ENCODE measurements at places on chromosomes 7 and 10.
A peak's percentile ranks its signal among the peaks of the same experiment; 100 is the strongest.

DNA sequence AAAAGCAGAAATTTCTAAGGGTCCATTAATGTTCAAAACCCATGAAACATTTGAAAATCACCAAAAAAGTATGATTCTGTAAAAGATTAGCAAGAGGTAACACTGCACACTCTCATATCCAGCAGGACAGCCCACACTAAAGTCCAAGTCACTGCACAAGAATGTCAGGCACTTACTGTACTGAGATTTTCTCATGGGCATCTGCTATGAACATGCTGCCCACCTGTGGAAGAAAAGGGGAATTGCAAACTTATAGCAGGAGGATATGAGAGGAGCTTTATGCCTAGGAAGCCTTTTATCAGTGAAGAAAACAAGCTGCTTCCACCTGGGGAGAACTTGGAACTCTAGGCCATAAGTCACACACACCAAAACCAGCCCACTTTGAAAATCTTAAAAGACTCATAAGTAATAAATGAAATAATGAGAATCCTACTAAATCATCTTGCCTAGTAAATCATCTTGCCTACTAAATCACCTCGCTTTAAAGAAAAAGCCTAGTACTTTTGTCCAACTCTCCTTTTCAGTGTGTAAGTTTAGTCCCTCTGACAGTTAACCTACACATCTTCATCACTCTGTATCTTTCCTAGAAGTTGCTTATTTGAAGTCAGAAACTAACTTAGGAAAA is 46.1 kb downstream of the ARMH3 start:
- peak; percentile 91 for DNase-seq

DNA sequence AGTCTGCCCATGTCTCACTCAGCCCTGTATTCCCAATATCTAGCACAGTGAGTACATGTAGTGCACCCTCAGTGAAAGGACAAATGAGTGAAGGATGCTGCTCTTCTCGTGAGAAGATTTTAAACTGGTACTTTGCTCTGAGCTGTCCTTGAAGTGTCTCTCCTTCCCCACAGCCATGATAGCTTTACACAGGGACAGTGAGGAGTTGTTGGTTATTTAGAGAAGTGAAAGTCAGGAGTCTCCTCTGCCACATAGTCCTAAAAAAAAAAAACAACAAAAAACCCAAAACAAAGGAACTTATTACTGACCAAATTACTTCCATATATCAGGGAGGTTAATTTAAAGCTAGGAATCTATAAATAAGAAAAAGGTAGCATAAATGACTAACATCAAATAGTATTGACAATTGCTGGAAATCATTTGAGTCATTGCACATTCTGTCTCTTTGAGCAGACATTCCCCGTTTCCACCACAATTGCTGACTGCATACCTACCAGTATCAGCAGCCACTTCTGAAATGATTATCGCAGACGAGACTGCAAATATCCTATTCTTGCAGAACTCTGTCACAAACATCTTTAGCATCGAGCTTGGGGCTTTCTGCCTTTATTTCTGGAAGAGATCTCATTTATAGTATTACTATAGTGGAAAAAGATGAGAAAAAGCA is 202.1 kb downstream of the PTEN start:
- DNase-seq, result no peak

GRCh38 chr10:7306147-7306546 is 104.7 kb downstream of the SFMBT2 start:
- no peak for DNase-seq

DNA sequence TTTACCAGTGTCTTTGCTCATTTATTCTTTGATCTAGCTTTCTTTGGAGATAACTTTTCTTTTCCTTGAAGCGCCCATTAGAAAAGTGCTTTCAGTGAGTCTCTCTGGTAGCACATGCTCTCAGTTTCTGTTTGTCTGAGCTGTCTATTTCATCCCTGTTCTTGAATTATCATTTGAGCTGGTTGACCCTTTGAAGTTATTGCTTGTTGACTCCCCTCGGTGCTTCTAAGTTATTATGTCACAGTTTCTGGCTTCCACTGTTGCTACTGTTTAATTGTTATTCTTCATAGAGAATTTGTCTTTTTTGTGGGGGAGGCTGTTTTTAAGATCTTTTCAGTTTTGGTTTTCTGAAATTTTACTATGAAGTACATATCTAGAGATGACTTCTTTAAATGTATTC is 11.4 kb upstream of the PRF1 start:
- no peak for DNase-seq

- no peak for DNase-seq
These were observed 517.5 kb upstream of the FOXK1 start for GRCh38 chr7:4164556-4164955.

DNA sequence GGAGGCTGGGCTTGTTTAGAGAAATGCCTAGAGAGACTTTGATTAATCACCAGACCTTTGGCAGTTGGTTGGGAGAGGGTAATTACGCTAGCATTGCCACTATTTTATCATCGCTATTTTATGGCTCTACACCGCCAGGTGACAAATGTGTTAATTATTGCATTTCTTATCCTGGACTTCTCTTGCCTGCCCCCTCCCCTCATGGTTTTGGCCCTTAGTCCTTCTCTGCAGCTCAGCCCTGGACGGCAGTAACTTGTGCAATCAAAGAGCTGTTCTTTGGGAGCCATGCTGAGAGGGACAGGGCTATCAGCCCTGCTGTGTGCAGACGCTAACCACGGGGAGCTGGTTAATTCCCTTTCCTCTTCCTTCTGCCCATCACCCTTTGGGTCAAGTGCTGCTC is 585.0 kb downstream of the AUTS2 start:
- no peak for DNase-seq

GRCh38 chr10:116741391-116742351 is 695 bp downstream of the HSPA12A start:
- DNase-seq, result no peak

- no peak for DNase-seq
These were observed 11.2 kb downstream of the SFTPD start for GRCh38 chr10:79937701-79938151.

DNA sequence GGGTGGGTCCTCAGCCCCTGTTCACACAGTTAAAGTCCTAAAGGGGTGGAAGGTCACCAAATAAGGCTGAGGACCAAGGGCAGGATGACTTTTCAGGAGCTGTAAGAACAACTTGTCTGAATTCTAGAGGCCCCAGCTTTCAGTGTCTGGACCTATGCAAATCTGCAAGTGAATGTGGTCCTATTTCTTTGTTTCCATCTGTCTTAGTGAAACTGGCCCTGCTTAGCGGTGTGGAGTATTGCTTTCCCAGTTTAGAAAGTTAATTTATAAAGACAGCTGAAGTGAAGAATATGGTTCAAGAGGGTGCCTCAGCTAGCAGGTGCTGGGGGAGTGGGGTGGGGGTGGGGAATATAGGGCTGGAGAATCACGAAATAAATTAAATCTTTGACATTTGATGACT is 40.1 kb downstream of the HHEX start:
- DNase-seq, result no peak

DNA sequence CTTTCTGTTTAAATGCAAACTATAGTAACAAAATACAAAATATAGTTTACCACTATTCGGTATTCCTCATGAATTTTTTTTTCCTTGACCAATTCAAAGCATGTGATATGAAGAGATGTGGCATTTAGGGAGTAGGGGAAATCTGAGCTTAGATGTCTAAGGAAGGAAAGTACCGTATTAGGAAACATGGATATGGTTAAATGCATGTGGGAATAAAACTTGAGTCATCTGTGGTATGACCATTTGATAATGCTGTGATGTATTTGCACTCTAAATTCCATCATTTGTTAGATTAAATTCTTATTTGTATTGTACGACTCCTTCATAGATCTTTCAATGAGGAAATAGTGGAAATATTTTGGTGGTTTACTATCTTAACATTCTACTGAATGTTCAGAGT is 19.7 kb downstream of the AHR start:
- DNase-seq, result no peak

- no peak for DNase-seq
These were observed 179.5 kb upstream of the PLXNA4 start for GRCh38 chr7:132755538-132756483.
